Cardiac fibroblast (primary cell): ENCODE measurements at places on chromosomes 5 and 9.
A peak's percentile ranks its signal among the peaks of the same experiment; 100 is the strongest.

DNA sequence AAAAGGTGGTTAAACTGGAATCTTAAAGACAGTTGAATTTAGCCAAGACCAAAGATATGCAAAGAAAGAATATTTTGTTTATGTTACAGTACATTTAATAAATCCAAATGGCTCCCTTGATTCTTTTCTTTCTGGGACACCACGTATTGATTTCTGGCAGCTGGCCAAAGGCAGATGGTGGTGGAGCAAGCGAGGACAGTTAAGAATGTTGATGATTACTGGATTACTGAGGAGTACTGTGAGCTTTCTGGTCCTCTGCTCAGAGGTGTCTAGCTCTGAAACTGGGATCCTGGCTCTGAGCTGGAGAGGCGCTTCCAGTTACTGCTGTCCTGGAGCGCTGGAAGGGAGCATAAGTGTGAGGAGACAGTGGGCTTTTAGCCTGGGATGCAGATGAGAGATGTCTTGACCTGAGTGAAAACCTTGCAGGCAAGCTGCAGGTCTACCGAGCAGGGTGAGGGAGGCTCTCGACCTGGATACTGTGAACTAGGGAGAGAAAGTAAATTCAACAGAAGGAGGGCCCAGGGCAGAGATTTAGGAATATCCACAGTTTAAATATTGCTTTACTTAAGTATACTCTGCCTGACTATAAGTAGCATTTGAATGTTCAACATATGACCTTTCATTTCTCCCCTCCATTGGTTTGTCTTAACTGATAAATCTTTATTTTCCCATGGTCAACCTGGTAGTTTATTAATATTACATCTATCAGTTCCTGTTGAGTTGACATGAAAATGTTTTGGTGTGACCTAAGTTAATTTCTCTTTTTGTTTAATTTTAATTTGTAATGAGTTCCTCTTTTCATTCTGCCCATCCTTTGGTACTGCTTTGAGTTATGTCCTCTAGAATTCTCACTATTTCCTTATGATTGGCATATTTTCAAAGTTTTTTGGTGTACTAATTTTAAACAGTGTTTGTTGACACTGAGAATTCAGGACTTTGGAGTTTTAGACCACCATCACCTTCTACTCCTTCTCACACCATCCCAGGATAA lies 3.7 kb downstream of the SYK start:
- DNase-seq, result no peak

DNA sequence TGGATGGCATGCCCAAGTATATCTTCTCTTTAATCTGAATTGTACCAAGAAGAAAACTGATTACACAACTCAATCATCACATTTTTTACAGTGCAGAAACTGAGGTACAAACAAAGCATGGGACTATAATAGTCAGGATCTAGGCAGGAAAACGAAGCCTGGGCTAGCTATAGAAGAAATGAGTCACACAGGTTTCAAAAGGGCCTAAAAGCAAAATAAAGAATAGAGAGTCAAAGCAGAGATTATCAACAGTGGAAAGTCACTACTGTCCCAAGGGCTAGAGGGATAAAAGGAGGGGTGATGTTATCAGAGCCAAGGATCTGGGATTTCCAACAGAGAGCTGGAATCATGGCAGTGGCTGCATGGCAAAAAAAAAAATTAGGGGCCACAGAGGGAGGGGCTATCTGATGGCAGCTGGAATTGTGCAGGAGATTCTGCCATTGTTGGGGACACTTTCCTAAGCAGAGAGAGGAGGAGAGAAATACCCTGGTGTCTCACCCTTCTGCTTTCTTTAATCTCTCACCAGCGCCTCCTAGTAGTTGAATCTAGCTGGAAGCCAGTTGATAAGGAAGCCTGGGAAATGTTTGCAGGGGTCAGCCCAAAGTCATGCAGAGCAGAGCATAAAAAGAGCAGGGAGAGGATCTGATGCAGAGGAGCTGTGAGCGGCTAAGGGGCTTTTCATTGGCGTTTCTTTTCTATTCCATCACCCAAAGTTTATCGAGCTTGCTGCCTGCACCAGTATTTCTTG lies 343.2 kb downstream of the ACTL7B start:
- peak; percentile 37 for DNase-seq

- DNase-seq, result no peak
These were observed 138.6 kb downstream of the ARL15 start for GRCh38 chr5:54171645-54172384.

DNA sequence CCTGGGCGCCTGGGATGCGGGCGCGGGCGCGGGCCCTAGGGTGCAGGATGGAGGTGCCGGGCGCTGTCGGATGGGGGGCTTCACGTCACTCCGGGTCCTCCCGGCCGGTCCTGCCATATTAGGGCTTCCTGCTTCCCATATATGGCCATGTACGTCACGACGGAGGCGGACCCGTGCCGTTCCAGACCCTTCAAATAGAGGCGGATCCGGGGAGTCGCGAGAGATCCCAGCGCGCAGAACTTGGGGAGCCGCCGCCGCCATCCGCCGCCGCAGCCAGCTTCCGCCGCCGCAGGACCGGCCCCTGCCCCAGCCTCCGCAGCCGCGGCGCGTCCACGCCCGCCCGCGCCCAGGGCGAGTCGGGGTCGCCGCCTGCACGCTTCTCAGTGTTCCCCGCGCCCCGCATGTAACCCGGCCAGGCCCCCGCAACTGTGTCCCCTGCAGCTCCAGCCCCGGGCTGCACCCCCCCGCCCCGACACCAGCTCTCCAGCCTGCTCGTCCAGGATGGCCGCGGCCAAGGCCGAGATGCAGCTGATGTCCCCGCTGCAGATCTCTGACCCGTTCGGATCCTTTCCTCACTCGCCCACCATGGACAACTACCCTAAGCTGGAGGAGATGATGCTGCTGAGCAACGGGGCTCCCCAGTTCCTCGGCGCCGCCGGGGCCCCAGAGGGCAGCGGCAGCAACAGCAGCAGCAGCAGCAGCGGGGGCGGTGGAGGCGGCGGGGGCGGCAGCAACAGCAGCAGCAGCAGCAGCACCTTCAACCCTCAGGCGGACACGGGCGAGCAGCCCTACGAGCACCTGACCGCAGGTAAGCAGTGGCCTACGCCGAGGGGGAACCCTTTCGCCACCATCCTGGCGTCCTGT lies at the start of gene EGR1:
EGR1 (plus strand) TSS at position 219 of the 864 bp plus-strand sequence; CDS start at position 502, 283 bp downstream.
- DNase-seq, result peak; percentile 97

DNA sequence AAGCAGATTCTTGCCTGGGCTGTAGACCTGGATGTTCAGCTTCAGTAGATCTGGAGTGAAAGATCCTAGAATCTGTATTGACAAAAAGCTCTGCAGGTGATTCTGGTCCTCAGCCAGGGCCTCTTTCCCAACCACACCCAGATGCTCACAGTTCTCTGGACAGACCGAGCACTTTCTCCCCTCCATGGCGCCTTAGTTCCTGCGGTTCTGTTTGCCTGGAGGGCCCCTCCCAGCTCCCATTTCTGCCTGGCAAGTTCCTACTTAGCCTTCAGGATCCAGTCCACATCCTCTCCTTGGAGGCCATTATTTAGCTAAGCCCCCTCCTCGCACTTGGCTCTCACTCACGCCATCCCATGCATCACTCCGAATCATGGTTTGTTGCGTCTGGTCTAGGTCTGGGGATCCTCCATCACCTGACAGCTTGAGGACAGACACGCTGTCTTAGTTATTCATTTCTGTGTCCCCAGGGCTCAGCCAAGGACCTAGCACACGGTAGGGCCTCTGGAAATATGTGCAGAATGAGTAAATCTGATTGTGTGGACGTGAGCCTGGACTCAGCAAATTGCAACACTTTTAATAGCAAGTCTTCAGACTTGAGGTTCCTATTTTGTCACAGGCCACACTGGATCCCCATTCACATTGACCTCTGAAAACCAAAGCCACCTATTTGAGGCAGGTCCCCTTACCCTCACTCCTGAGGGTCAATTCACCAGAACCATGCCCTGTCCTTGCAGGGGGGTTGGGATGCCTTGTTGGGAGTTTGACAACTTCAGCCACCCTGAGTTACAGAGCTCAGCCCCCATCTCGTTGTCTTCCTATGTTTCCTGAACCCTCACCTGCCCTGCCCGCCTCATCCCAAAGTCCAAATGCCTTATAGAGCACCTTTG lies 50.7 kb downstream of the COL15A1 start:
- DNase-seq, result no peak

DNA sequence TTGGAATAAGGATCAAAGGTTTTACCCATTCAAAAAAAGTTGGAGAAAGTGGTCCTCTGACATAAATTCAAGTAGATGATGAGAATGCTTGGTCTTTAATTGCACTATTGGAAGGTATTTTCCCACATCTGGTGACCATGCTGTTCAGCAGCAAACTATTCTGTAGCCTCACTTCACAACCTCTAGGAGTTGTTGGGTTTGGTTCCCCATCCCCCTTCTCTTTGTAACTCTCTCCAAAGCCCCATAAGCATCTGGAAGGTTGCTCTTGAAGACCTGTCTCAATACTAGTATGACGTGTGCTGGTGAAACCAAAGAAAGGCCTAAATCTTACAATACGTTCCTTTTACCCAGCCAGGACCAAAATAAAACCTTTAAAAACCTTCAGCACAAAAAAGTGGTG lies 8.5 kb downstream of the RGMB start:
- no peak for DNase-seq

- no peak for DNase-seq
These were observed 36.6 kb upstream of the KCNMB1 start for GRCh38 chr5:170425731-170426130.

- DNase-seq, result no peak
These were observed 799.9 kb downstream of the CDH12 start for GRCh38 chr5:22053195-22053594.

- no peak for DNase-seq
These were observed 6.2 kb downstream of the NKD2 start for GRCh38 chr5:1014781-1015221.

GRCh38 chr5:93607367-93608258 lies 24.6 kb downstream of the NR2F1 start:
- DNase-seq, result peak; percentile 76

- DNase-seq, result no peak
These were observed 74.1 kb downstream of the HABP4 start for GRCh38 chr9:96524045-96524444.

- DNase-seq, result no peak
These were observed 12.7 kb downstream of the FAT2 start for GRCh38 chr5:151578326-151579025.

DNA sequence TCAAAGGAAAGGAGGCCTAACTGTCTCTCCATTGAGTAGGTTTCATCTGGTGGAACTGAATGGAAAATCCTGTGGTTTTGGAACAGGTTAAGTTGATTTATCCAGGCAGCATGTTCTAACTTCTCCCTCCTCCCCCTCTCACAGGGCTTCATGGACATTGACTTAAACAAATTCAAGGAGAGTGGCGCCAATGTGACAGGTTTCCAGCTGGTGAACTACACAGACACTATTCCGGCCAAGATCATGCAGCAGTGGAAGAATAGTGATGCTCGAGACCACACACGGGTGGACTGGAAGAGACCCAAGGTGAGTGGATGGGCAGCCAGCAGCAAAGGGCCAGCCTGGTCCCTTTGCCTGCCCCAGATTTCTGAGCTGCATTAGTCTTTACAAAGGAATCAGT lies 183.9 kb downstream of the GRIA1 start:
- DNase-seq, result no peak

DNA sequence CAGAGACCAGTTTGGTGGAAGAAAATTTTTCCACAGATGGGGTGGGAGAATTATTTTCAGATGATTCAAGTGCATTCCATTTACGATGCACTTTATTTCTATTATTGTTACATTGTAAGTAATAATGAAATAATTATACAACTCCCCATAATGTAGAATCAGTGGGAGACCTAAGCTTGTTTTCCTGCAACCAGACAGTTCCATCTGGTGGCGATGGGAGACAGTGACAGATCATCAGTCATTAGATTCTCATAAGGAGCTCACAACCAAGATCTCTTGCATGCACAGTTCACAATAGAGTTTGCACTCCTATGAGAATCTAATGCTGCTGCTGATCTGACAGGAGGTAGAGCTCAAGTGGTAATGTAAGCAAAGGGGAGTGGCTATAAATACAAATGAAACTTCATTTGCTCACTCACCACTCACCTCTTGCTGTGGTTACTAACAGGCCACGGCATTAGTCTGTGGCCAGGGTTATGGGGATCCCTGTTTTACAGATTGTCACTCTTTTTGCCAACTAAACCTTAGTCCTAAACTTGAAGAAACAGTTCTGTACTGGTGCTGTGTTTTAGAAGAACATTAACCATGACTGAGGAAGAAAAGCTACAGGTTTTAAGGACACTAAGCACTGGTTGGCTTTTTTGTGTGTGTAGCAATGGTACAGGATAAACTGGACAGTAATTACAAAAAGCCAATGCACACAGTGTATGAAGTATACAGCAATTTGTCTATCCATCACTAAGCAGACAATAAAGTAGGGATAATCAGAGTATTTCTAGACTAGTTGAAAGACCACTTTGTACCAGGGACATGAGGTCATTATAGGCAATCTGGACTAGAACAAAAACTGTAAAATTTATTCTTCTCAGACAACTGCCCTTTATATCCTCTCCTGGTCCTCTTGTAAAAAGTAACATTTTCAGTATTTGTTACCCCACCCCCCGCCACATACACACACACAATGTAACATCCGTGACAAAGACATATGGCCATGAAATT lies 9.9 kb downstream of the TMEM232 start:
- DNase-seq, result no peak

- no peak for DNase-seq
These were observed 581.1 kb downstream of the CAAP1 start for GRCh38 chr9:26311463-26311995.

DNA sequence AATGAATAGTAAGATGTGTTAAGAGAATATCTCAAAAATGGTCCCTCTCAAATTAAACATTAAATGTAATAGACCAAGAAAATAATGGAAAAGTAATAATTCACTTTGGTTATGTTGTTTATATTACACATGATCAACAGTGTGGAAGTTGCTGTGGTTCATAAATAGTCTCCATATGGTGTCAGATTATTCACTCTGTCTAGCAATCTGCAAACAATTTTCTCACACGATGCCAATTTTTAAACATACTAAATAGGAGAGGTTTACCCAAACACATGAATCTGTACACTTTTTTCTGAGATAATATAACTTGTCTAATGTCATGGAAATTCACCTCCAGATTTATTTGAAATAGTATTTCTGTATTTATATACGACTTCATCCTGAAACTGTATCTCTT lies 217.4 kb upstream of the FBXL7 start:
- no peak for DNase-seq
